ENCODE measurements at places on chromosomes 4 and X.

- peak; percentile 35 for DNase-seq
Observed at GRCh38 chr4:136395212-136395722, 1137.0 kb downstream of the PCDH18 start.

DNA sequence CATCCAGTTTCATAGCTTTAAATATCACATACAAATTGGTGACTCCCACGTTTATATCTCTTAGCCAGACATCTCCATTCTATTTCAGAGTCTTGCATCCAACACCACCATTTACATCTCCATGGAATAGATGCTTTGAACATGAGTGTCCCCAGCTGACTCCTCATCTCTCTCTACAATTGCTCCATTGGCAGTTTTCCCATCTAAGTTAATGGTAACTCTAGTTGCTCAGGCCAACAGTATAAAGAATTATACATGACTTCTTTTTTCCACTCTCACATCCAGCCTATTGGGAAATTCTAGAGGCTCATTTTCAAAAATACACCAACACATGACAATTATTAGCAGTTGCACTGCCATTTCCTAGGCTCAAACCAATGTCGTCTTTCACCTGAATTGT is 388.2 kb downstream of the STIM2 start:
- DNase-seq: no peak

GRCh38 chrX:130172127-130172845 is 524 bp downstream of the RAB33A start:
- DNase-seq: no peak

DNA sequence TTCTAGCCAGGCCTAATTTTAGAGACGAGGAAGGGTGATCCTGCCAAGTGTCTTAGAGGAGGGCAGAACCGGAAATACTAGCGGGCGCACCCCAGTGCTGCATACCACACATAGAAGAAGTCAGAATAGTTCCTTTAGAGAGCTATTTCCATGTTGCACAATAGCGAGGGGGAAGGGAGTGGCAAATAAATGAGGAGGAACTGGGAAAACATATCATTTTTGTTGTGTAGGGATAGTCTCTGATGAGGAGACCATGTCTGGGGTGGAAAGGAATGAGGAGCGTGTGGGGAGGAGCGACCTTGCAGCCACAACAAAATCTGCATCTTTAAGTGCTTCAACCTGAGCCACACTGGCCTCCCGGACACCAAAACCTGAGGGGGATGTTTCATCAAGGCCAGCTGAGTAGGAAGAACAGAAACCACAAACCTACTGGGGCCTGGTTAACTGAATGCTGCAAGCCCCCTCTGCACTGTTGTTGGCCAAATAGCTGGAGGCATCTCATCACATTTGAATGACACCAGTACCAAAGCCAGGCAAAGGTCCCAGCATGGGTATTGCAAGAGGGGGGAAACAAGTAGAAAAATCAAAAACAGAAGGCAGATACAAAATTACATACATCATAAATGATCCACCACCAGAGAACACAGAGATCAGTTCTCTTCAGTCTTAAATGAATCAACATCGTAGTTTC is 26.7 kb upstream of the C1QTNF7 start:
- peak; percentile 89 for DNase-seq

- DNase-seq: no peak
Observed at GRCh38 chrX:22366166-22366702, 93.5 kb downstream of the CBLL2 start.

- DNase-seq: no peak
Observed at GRCh38 chrX:1397441-1398270, 5.7 kb upstream of the SLC25A6 start.

Data from Right ventricle myocardium inferior (tissue), 1 donor.